Activated T-helper 9 cell treated with anti-CD3 and anti-CD28 coated beads, Interleukin-2, amount 50 U/mL, for 16 hours (primary cell): ENCODE measurements at places on chromosomes 3 and 15.

DNA sequence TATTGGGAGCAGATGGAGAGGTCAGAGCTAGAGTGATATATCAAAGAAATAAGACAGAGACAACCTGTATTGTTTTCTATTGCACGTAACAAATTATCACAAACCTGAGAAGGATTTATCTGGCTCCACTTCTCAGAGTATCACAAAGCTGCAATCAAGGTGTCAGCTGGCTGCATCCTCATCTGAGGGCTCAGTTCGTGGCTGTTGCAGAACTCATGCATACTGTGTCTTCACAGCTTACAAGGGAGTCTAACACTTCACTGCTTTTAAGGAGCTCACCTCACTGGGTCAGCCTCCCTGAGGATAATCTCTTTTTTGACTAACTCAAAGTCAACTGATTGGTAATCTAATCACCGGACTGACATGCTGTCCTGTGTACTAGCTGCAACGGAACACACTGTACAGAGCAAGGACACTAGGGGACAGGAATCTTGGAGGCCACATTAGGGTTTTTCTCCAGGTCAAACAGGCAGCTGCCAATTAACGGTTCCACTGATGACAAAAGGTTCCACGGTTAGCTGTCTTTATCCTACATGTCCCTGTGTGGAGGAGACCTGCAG, 1006.8 kb upstream of the SEMA6D start:
- DNase-seq = no peak

- DNase-seq = no peak
Measured at GRCh38 chr3:115019900-115020299, 127.2 kb downstream of the ZBTB20 start.

DNA sequence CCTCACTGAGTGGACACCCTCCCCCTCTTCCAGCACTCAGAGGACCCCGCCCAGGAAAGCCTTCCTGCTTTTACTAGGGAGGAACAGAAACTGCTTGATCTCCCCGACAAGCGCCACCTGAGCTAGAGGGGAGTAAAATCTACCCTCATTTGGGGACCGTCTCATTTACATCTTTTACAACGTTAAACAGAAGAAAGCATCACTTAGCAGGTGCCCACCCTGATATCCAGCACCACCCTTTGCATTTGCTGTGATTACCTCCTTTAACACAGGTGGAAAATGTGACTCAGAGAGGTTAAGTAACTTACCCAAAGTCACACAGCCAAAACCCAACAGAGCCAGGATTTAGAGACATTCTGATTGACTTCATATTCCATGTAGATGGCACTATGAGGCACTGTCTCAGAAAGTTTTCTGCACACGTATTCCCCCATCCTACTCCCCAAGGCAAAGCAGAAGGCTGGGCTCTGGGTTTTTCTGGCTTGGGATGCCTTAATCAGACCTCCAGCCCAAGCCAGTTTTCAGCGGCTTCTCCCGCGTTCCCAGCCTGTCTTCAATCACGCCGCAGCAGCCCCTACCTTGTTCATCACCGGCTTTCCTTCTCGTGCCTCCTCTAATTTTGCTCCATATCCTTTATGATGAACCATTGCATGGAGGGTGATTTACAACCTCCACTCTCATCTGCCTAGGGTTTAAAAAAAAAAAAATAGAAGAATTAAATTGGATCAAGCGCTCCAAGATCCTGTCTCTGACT, 314.6 kb upstream of the PROK2 start:
- DNase-seq = no peak

DNA sequence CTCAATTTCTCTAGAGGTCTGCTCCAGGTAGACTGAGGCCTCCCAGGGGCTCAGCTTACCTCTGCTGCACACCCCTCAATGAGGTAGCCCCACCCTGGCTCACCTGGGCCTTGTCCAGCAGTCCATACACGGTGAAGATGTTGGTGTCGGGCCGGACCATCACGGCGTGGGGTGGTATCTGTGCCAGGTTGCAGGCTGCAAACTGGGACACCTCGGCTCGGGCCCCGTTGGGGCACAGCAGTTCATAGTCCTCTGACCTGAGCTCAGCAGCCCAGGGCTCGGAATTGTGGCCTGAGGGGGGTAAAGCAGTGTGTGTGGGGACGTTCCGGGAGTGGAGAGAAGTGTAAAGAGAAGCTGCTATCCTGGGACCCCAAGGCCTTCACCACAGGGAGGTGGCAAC, 23.2 kb downstream of the MELTF start:
- DNase-seq = no peak

DNA sequence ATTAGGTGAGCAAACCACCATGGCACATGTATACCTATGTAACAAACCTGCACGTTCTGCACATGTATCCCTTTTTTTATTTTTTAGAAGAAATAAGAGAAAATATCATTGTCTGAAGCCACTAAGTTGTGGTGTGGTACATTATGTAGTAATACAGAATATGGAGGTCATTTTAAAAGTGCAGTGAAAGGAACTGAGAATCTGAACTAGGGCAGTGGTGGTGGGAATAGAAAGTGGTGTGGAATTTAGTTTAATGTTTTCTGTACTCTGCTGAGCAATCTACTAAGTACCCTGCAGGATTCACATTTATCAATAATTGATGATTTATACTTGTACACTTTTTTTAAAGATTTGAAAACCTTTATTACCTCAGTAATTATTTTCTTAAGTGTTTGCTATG, 283.5 kb downstream of the CHL1 start:
- DNase-seq = no peak
